Naive thymus-derived CD4-positive, alpha-beta T cell (primary cell): ENCODE measurements at places on chromosomes 7 and 10. TPM values are rescaled to one million over a fixed set of nuclear protein-coding genes. Genes with fewer than 3 reads are reported as not detected.

SPDYE11 gene
- total RNA-seq, result not detected

KIF11 gene
- 0.70 TPM for total RNA-seq

DNA sequence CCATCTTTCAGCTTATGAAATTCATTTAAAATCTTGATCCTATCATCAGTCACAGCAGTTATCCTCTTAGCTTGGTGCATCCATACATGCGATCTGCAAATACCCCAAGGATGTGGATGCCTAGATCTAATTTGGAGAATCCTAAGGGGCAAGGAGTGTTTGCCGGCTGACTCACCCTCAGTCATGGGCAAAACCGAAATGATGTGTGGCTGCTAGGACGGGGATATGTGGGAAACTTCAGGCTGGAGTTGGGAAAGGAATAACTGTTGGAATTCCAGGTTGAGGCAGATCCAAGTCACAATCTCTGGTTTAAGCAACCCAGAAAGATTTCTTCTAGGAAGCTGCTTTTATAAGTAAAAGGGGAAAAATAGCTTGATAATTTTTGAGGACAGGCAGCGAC is 19.7 kb upstream of the GOT1 start:
- no peak for DNase-seq

GPR15LG gene
- total RNA-seq, result not detected

GRCh38 chr10:95457319-95457886 is 103.8 kb downstream of the SORBS1 start:
- DNase-seq, result no peak

- no peak for DNase-seq
Observed at GRCh38 chr10:14839305-14839695, 1.2 kb downstream of the HSPA14 start.

SUPV3L1 gene
- total RNA-seq, result 43.8 and 48.5 TPM in 2 replicates

GRCh38 chr7:51472873-51473272 is 156.3 kb upstream of the COBL start:
- DNase-seq, result no peak

CFAP70 gene
- 2.5 TPM for total RNA-seq

DNA sequence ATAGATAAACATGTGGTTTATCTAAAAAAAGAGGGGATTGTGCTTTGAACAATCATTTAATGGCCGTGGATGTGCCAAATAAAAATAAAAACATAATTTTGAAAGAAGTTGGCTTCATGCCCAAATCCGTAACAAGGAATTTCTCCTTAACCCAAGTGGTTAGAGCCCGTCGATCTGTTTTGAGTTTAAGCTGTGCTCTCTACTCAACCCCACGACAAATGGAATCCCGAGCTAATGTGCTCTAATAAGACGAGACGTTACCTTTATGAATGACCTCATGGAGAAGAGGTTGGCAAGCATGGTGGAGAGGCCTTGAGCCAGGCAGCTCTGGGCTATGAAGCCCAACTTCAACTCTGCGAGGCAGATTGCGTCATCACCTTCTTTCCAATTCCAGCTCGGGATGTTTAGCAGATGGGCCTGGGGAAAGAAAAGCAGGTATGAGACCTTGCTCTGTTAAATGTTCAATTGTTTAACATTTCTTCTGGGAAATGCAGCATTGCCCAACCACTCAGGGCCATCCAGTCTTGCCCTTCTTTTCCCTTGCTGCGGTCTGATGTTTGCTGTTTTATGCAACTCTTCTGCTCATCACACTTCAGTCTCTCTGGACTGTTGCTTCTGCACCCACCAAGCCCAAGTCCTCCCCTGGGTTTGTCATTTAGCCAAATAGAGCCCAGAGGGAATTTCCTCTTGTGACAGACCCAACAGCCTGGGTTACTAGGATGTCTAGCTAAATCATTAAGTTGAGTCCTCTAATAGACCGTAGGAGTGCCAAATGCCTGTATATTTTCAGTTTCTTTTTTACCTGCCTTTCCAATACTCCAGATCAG is 564.6 kb downstream of the KCNMA1 start:
- no peak for DNase-seq

SPACDR gene
- 2.1 and 4.4 TPM in 2 replicates for total RNA-seq

- no peak for DNase-seq
Observed at GRCh38 chr10:103649654-103650423, 156.3 kb downstream of the NEURL1 start.

DNA sequence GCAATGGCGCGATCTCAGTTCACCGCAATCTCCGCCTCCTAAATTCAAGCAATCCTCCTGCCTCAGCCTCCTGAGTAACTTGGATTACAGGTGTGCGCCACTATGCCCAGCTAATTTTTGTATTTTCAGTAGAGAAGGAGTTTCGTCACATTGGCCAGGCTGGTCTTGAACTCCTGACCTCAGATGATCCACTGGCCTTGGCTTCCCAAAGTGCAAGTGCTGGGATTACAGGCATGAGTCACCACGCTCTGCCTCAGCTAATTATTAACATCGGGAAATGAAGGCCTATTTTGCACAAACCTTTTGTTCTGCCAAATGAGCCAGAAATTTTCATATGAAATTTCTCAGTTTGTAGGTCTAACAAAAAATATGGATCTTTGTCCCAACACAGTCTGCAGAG is 106.7 kb upstream of the ODAD2 start:
- no peak for DNase-seq

GRCh38 chr10:87524296-87524695 is 19.6 kb downstream of the MINPP1 start:
- DNase-seq, result no peak

OGDH gene
- 112 and 122 TPM in 2 replicates for total RNA-seq

ZCCHC24 gene
- 1.1 TPM for total RNA-seq

DNA sequence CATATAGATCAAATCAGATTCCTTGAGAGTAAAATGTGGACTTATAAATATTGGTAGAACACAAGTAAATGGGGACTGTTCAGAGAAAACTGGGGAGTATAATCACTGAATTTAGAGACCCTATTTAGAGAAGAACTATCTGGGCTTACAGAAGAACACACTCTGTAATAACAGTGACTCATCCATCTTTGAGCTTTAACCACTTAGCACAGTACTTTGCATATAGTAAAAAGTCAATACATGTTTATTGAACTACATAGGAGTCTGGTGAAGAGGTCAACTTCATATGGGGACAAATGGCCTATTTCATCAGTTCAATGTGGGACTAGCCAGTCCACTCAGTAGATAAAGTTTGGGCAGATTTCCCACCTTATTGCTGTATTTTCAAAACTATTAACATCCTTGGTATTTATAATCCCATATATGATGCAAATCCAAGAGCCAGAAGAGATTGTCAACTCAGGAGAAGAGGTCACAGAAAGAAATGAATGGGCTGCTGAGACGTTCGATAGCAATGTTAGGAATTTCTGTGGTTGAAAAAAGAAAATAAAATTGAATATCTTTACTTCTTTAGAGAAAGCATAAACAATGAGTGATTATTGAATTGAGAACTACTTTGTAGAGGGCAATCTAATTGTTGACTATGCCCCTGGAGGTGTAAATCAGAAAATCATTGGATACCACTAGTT is 119.3 kb upstream of the CACNA2D1 start:
- no peak for DNase-seq

DNA sequence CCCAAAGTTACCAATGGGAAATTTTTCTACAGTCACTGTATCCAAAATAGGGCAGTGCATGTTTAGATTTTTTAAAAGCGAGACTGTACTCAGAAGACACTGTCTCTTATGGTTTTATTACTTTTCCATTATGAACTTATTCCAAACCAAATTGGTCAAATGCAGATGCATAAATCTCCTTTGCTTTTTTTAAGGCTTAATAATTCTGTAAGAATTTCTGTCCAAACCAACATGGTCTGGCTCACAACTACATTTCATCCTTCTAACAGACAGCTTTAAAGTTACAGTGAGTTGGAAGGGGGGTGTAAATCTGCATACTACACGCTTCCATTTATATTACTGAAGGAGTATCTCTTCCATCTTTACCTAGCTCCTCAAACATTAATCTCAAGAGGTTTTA is 199.2 kb downstream of the SLC25A13 start:
- DNase-seq, result no peak

DNA sequence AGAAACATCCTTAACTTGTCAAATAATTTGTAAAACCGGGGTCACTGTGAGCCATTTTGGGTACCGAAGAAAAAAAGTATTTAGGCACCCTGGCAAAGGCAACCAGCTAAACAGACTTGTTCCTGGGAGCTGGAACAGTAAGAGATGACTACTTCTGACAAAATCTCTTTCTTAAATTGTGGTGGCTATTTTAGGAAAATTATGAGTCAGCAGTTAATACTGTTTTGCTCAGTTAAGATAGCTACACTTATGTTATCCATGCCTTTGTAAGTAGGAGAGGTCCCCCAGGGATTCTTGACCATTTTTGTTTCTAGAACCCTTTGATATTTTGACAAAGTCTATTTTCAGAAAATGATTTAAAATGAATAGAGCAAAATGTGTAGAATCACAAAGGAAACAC is 68.7 kb downstream of the TAX1BP1 start:
- no peak for DNase-seq

DNA sequence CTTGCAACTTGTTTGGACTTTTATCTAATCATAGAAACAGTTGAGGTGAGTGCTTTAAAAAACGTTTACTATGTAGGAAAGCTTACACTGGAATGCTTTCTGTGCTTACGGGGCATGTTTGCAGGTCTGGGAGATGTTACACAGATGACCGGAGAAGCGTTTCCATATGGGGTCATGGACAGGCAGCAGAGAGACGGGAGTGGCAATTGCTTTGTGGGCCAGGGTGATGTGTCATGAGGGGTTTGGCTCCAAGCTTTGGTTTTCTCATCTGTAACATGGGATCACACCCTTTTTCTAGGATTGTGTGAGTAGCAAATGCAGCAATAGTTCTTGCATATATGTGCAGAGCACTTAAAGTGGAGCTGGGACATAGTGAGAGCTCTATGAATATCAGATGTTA is 174.8 kb upstream of the MKI67 start:
- DNase-seq, result no peak

- no peak for DNase-seq
Observed at GRCh38 chr7:148672041-148672440, 26.7 kb upstream of the CUL1 start.

DNA sequence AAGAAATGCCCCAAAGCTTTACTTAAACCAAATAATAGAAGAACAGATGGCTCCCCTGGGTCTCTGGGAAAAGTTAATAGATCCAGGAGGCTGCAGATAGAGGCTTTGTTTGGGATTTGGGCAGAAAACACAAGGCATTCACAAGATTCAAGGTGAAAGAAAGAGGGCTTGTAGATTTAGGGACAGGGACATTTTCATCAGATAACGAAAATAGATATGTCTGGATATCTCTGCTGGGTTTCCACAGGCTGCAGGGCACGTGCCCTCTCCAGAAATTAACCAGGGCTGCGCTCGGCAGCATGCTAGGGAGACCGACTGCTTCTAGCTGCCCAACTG is 14.9 kb downstream of the CARD11 start:
- DNase-seq, result no peak

GRCh38 chr10:119253433-119254174 is 46.2 kb downstream of the GRK5 start:
- no peak for DNase-seq

CTAGE4 gene
- 1.2 TPM for total RNA-seq

FAM25C gene
- total RNA-seq, result not detected
